ENCODE measurements at places on chromosomes 16 and 17. TPM values are rescaled to one million over a fixed set of nuclear protein-coding genes. Genes with fewer than 3 reads are reported as not detected.

Gene SIAH1
- total RNA-seq: 15.6 TPM

Gene C16orf46
- total RNA-seq: 0.64 TPM

Gene IQCK
- 9.2 TPM for total RNA-seq

Gene PDILT
- total RNA-seq: not detected

Gene KRT40
- total RNA-seq: not detected

Gene RAB37
- 1.4 TPM for total RNA-seq

Gene KRTAP1-1
- not detected for total RNA-seq

Gene TMEM235
- total RNA-seq: not detected

GRCh38 chr17:78253946-78254672, 22.7 kb downstream of the TMEM235 start:
- DNase-seq: peak; percentile 89

GRCh38 chr17:82915010-82915756, 75.4 kb upstream of the ZNF750 start:
- no peak for DNase-seq

DNA sequence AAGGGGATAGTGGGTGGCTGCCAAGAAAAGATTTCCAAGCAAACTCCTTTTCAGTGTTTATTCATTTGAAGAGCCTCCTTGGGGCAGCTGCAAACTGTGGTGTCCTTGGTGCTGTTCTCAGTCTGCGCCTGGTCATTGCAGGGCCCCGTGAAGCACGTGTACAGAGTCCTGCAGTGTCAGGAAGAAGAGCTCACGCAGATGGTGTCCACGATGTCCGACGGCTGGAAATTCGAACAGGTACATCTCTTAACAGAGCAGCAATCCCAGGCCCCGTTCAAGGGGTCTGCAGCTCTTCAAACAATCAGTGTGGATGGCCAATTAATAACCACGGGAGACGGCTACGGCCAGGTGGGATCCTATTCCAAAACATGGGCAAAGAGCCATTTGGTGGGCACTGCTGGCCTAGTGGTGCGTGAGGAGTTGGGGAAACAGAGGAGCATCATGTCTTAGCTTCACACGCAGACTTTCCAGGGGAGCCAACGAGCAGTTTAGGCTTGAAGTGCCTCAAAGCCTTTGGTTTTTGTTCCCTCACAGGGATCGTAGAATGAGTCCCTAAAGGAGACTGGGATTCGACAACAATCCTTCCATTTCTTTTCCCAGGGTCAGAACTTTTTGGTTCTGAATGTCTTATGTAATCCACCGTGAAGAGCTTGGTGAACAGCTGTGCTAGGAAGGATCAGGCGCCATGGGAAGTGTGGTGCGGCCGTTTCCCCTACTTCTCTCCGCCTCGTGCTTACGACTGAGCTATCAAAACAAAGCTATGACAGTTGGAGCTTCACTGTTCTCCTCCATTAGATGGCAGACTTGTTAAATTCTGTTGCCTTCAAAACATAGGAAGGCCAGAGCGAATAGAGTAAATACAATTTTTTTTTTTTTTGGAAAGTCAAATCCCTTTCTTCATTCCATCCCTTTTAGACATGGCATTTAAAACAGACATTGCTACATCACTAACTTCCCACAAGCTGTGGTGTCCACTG, 12.6 kb downstream of the KCTD2 start:
- no peak for DNase-seq

GRCh38 chr17:56581635-56582627, 11.6 kb upstream of the NOG start:
- DNase-seq: no peak

- no peak for DNase-seq
Observed at GRCh38 chr17:81323083-81323369, 27.9 kb upstream of the SLC38A10 start.

GRCh38 chr16:87119748-87120147, 197.4 kb downstream of the C16orf95 start:
- DNase-seq: no peak

DNA sequence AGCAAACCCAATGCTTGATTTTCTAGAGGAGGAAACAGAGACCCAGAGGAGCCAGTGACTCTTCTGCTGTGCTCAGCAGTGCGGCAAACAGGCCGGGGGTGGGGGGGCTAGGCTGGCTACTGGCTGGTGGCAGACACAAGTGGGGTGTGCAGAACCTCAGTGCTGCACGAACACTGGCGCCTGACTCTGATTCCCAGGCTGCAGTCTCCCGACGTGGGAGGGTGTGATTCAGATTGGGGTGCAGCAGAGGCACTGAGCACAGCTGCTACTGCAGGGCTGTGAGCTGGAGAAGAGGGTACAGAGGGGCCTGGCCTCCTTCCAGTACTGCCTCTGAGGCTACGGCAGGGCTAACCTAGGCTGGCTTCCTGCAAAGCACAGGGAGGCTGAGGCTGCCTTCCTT, 8.1 kb downstream of the RPL19 start:
- DNase-seq: no peak

GRCh38 chr16:50692999-50693781, at the start of gene NOD2:
TSS of gene NOD2 (plus strand) at chr16:50693606. CDS start at chr16:50699496, 5,890 bp downstream.
- DNase-seq: peak; percentile 40

- no peak for DNase-seq
Observed at GRCh38 chr16:28935346-28935745, 3.6 kb downstream of the CD19 start.

DNA sequence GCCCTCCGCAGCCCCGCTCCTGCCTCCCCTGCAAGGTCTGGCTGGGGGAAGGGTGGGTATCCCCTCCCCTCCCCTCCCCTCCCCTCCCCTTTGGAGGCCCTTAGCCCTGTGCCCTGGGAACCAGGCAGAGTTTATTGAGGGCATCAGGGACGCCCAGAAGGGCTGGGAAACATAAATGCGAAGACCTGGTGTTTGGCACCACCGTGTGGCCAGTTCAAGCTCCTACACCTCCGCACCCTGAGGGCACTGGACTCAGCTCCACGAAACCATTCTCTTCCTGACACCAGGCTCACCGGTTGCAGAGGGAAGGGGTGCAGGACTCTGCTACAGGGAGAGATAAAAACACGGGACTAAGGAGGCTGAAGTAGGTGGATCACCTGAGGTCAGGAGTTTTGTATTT, 1.0 kb upstream of the AIPL1 start:
- DNase-seq: peak; percentile 44

- DNase-seq: no peak
Observed at GRCh38 chr17:57174591-57174990, 81.7 kb upstream of the MSI2 start.

GRCh38 chr17:62790564-62790986, 17.5 kb downstream of the MARCHF10 start:
- no peak for DNase-seq

DNA sequence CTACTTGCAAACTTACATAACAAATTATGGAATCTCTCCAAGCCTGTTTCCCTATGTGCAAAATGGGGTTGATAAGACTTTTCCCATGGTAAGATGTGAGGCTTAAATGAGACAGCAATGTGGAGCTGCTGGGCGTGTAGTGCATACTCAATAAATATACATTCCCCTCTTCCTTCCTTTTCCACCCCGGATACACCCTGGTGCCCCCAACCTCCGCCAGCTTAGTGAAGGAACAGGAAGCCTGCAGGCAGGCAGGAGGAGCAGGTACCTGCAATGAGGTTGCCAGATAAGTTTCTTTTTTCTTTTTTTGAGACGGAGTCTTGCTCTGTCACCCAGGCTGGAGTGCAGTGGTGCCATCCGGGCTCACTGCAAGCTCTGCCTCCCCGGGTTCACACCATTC, 14.9 kb downstream of the C17orf50 start:
- DNase-seq: no peak

GRCh38 chr17:79840269-79840988, 1.2 kb upstream of the CBX4 start:
- peak; percentile 85 for DNase-seq

- no peak for DNase-seq
Observed at GRCh38 chr17:76946772-76947135, 78.5 kb downstream of the MGAT5B start.

GRCh38 chr16:21075252-21075651, 75.4 kb downstream of the DNAH3 start:
- DNase-seq: no peak

GRCh38 chr17:49738456-49739163, 25.3 kb downstream of the FAM117A start:
- no peak for DNase-seq

DNA sequence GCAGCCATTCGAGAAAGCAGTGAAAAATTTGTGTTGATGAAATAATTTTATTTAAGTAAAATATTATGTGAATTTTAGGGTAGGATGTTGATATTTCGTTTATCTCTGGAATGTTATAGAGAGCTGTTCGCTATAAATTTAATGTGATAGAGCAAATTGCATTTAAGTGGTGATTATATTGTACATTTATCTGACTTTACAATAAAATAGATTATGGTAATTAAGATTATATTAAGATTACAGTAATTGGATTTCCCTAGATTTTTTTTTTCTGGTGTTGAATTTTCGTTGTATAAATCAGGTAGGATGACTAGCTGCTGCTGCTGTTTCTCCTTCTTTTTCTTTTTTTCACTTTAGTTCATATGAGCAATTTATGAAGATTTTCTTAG, 71.0 kb downstream of the AATF start:
- DNase-seq: no peak

DNA sequence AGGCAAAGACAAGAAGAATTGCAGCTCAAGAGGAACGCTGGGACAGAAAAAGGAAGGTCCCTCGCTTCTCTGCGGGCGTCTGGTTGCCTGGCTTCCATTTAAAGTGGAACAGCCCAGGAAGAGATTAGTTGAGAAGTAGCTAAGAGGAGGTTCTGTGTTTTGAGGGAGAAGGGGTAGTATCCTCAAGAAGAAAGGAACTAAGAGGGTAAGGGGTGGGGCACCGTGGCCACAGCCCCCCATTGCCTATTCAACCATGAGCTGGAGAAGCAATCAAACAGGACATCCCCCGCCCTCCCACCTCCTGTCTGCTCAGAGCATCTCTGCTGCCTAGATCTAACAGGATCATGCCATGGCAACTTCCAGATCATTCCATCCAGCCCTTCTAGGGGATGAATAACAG, 18.1 kb upstream of the CALB2 start:
- no peak for DNase-seq

- DNase-seq: no peak
Observed at GRCh38 chr17:56506349-56506748, 87.2 kb upstream of the NOG start.

DNA sequence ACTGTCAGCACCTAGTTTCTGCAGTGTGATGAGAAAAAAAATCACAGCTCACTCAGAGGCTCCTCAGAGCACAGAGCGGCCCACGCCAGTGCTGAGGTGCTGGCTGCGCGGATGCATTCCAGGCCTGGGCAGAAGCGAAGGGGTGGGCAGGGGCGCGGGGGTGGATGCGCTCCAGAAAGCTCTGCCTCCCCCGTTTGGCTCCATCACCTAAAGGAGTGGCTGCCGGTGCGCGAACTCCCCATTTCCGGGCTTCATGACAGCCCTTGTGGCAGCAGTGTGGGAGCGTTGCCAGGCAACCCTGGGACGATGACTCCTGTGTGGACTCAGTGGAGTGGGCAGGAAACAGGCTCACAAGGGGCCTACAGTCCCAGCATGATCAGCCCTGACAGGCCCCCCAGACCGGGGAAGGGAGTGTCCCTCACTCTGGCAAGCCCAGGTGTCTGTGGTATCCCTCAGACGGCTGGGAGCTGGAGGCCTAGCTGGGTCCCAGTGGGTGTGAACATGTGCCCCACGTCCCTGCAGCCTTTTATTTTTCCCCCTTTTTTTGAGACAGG, 32.8 kb upstream of the NUDT16L1 start:
- peak; percentile 56 for DNase-seq

DNA sequence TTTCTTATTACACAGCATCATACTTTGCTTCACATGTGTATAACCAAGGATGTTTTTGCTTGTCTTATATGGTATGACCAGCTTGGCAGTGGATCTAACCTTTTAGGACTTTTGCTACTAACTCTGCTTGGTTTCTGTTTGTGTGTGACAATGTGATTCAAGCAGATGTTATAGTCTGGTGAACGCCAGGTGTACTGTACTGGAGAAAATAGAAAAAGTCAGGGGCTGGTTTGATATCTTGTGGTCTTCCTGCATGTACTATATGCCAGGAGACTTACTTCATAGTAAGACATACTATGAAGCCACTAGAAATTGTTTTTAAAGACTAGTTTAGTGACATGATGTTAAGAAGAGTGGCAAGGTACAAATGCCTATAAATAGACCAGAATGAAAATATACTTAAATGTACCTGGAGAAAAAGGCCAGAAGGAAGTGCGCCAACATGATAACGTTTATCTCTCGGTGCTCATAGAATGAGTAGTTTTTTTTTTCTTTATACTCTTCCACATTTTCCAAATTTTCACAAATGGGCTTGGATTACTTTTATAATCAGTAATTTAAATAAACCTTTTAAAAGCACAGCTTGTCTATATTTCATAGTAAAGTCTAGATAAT, 112.3 kb downstream of the PRKCA start:
- DNase-seq: no peak

DNA sequence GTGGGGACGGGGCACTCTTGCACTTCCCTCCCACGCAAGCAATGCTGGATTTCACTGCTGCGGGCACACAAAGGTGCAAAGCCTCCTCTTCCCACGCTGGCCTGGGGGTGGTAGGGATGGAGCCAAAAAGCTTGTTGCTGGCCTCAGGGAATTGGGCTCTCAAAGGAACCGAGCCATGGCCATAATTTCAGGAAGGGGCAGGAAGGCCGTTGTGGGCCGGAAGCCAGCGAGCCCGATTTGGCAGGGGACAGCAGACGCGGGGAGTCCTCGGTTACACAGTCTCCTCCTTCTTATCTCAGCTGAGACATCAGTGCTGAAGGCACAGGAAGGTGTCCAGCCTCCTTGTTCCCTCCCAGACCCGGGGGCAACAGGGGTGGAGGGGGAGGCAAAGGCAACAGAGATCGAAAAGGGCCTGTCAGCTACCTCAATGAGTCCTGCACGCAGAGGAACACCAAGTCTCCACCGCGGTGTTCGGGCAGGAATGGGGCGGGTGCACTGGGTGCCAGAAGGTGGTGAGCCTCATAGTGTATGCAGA, 59.5 kb downstream of the SLFN11 start:
- DNase-seq: peak; percentile 69

GRCh38 chr17:42456223-42457106, 2.2 kb upstream of the ATP6V0A1 start:
- no peak for DNase-seq

DNA sequence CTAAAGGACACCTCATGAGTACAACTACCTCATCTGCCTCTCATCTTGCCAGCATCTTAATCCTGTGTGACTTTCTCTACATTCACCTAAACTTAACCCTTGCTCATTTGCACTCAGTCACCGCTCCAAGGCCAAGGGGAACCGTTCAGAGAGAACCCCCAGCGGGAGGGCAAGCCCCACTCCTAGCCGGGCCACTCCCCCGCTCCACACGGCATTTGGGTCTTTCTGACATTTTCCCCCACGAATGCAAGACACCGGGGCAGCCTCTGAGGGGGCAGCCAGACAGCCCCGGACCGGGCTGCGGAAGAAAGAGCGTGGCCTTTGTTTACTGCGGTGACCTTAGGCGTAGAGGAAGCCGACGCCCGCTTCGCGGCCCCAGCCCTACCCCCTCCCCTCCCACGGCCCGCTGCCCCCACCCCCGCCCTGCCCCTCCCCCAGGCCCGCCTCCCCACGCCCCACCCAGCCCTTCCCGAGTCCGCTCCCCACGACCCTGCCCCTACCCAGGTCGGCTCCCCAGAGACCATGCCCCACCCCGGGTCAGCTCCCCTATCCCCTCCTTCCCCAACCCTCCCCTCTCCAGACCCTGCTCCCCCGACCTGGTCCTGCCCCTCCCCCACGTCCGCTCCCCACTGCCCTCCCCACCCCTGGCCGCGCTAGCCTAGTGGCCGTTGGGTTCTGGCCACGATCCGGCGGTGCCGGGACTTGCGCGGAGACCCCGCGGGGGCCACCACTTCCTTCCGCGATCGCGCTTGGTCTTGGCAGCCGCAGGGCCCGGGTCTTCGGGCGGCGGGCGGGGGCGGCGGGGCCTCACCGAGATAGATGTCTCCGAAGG, 789 bp downstream of the CSNK1D start:
- DNase-seq: peak; percentile 68

Data from heart left ventricle (tissue), 16 donors.